NCI-H2171 (cell line): ENCODE measurements at places on chromosomes 1 and 21.

- DNase-seq, result no peak
Observed at GRCh38 chr1:214552174-214552608, 789 bp upstream of the PTPN14 start.

DNA sequence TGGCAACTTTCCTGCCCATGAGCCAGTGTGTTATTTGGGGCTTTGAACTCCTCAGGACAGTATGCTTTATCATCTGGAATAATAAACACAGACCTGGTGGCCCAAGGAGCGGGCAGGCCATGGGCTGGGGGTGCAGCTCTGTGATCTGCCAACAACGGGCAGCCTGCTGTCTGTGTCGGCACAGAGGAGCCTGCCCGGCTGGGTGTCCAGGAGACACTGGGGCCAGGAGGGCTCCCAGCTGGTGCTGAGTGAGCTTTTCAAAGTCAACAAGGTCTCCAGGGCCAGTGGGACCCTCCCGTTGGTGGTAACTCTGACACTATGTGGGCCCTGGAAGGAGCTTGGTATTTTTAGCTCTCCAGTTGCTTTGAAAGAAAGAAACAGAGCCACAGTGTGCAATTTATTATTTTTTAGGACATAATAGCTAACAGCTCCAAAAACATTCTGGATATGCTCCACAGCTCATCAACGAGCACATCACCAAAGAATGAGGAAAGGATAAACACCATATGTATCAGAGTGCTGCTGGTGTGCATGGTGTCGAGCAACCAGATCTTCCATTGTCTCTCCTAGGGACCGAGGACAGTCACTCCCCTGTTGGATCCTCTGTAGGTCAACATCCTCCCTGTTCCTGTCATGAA is 488.7 kb upstream of the USP24 start:
- DNase-seq, result no peak

DNA sequence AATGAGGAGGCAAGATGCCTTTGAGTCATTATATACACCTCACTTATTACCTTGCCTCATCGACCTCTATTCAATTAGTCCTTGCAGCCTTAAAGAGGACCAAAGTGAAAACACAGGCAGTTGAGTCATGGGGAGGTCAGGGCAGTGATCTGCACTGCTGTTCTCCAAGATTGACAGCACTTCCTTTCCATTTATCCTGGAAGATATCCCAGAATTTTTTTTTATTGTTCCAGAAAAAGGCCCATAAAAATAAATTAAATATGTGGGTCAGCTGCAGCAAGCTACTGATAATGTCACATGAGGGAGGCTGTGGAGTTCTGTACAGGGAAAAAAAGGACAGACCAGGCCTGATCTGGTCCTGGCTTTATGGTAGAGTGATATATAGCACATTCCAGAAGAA is 33.2 kb upstream of the CDC42BPA start:
- DNase-seq, result no peak

- no peak for DNase-seq
Observed at GRCh38 chr1:219989766-219990165, 56.5 kb downstream of the EPRS1 start.

DNA sequence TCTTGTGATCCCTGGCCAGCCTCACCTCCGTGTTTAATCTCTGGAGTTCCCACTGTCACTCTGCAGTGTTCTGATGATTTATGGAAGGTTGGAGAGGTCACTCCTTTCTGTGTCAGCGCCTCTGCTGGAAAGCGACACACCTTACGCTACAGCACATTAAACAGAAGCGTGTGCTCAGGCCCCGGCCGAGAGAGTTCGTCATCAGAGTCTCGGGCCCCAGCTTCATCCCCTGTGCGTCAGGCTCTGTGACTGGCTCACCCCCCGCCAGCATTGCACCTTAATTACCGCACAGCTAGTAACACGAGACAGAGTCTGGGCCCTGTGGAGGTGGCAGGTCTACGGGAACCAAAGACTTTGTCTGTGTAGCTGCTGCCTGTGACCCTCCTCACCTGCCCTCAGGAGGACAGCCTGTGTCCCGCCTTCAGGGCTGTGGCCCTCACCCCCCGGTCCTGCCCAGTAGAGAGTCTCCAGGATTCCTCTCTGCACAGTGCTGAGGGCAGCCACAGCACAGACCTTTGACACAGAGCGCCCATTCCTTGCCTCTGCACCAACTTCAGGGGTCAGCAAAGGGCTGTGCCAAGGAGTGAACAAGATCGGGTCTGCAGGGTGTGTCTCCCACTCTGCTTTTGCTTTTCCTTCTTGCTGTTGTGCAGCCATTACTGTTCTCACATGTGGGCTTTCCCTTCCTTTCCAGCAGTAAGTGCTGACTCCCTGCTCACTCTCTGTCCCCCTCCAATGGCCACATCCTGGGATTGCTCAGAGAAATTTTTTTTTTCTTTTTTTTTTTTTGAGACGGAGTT is 157.6 kb downstream of the PGBD5 start:
- peak; percentile 79 for DNase-seq

- no peak for DNase-seq
Observed at GRCh38 chr1:170590921-170591705, 59.1 kb downstream of the GORAB start.

DNA sequence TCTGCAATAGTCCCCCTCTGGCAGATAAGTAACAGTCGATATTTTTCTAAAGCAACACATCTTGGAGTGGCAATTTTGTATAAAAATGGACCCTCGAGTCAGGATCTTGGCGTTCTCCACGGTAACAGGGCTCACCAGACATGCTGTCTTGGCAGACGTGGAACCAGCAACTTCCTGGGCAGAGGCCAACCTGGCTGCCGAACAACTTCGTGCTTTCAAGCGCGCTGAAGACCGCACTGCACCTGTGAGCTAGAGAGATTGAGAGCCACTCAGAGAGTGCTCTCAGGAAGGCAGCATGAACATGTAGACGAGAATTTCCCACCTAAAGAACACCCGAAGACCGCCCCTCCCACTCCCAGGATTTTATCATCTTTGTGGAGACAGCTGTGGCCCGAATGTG is 7.3 kb downstream of the C1orf174 start:
- DNase-seq, result no peak

DNA sequence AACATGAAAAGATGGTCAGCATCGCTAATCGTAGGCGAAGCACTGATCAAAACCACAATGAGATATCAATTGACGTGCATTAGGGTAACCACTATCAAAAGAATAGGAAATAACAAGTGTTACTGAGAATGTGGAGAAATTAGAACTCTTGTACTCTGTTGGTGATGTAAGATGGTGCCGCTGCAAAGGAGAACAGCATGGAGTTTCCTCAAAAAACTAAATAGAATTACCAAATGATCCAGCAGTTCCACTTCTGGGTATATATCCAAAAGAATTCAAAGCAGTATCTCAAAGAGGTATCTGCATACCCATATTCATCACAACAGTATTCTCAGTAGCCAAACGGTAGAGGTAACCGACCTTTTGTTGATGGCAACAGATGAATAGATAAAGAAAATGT is 8.3 kb upstream of the CD101 start:
- DNase-seq, result no peak

DNA sequence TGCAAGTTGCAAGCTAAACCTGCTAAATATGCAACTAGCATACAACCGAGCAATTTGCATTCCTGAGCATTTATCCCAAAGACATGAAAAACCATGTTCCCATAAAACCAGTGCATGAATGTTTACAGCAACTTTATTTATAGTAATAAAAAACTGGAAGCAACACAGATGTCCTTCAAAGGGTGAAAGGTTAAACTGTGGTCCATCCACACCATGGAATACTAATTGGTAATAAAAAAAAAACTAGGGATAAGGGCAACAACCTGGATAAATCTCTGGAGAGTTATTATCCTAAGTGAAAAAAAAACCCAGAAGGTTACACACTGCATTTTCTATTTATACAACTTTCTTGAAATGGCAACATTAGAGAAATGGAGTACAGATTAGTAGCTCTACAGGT is 474.1 kb downstream of the SMYD3 start:
- no peak for DNase-seq

GRCh38 chr21:31187499-31187898 is 149.2 kb upstream of the KRTAP19-8 start:
- DNase-seq, result no peak

DNA sequence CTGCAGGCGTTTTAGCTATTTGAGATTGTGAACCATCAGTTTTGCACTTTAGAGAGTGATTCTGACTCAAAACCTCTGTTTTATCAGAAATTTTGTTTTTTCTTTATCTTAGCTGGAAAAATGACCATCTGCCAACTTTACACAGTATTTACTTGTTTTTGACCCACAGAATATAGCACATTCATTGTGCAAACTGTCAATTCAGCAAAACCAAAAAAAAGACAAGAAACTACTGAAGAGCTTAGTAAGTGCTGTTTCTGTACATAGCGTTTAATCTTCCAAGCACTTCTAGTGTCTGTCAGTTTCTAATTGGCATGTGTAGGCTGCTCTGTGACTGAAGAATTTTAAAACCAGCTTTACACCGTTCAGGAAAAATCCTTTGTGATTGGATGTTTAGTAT is 76.0 kb upstream of the VANGL1 start:
- DNase-seq, result no peak

DNA sequence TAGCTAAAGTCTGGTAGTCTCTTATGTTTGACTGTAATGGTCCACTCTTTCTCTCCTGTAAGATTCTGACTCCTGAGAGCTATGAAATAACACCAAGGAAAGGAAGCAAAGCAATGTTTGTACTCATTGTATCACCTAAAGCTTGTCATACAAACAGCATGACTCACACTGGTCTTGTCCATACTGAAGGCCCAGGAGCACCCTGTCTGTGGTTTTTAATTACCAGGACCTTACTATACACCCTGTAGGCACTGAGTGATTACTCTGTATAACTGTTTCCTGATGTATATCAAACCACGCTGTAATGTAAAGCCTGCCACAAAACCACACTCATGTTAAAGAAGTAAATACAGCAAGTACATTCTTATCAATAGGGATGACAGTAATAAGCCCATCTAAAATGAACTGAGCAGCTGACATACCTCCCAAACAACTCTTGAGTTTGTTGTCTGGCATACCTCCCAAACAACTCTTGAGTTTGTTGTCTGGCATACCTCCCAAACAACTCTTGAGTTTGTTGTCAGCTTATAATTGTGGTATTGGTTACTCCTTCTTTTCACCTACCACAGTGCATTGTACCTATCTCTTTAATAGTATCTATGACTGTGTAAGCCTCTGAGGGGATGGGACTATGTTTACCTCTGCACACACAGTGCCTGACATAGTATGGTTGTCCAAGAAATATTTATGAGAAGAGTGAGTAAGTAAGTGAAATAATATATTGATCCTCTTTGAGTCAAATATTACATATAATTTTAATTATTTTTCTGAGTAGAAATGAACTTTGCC is 11.6 kb upstream of the TNFSF18 start:
- no peak for DNase-seq

DNA sequence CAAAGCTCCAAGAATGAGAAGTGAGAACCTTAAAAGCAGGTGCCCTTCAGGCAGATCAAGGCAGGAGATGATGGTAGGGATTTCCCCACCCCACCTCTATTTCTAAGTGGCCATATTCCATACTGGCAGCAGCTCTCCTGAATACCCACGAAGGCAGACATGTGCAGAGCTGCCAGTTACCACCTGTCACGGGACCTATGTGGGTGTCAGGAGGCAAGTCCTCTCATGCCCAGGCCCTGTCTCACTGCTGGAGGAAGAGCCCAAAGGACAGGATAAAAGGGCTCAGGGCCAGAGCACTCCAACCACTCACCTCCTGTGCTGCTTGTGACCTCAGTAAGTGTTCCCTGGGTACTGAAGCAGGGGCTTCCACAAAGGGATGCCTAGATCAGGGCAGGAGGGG is 721 bp upstream of the LCE1B start:
- no peak for DNase-seq

DNA sequence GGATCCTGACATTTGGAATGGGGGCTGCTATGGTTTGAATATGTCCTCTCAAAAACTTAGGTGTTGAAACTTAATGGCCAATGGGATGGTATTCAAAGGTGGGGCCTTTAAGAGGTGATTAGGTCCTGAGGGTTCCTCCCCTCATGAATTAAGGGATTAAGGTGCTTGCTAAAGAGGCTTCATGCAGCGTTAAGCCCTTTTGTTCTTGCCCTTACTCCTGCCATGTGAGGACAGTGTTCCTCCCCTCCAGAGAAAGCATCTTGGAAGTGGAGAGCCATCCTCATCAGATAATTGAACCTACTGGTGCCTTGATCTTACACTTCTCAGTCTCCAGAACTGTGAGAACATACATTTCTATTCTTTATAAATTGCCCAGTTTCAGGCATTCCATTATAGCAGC is 146.6 kb downstream of the KCNJ6 start:
- no peak for DNase-seq

DNA sequence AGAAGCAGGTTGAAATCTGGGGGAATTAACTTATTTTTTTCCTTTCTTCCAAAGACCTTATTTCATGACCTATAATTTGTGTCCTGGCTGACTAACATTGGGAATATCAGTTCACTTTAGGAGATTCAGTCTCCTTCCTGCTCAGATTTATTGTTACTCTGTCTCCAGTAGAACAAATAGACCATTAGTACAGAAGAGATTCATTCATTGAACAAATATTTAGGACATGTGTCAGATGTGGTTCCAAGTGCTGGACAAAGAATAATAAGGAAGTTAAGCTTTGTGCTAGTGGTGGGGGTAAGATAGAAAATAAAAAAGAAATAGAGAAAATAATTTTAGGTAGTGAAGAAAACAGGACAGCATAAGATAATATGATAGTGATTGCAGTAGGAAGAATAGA is 20.3 kb downstream of the ZMYM4 start:
- no peak for DNase-seq

DNA sequence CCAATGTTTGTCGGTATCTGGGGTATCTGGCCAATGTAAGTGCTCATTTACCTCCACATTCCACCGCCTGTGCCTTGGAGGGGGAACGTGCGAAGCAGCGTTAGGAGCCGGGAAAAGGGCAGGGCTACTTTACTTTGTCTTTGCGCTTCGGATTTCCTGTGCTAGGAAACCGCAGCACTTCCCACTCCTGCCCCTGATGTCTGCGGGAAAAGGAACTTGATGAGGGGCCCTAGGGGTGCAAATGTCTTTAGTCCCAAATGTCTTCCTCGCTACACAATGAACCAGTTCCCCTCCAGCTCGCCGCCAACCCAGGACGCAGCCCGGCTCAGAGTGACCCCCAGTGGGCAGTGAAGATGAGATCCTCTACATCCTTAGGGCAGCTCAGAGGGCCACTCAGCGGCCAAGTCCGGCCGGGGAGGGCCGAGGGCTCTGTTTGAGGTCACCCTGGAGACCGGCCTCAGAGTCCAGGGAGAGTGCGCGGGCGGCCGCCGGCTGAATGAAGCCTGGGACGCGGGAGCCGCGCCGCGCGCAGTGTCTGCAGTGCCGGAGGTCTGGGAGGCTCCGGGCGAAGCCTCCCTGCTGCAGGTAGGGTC is at the start of gene DYNLT5:
DYNLT5 (plus strand) TSS at position 460 of the 593 bp plus-strand sequence. CDS start 2,200 bp downstream, outside the sequence.
- no peak for DNase-seq

- no peak for DNase-seq
Observed at GRCh38 chr21:38486706-38487105, 11.6 kb downstream of the ERG start.

- no peak for DNase-seq
Observed at GRCh38 chr1:15081102-15081501, 72.4 kb upstream of the TMEM51 start.

- no peak for DNase-seq
Observed at GRCh38 chr1:70672442-70672888, 261.4 kb downstream of the CTH start.
